ENCODE measurements at places on chromosomes 2 and 18.

DNA sequence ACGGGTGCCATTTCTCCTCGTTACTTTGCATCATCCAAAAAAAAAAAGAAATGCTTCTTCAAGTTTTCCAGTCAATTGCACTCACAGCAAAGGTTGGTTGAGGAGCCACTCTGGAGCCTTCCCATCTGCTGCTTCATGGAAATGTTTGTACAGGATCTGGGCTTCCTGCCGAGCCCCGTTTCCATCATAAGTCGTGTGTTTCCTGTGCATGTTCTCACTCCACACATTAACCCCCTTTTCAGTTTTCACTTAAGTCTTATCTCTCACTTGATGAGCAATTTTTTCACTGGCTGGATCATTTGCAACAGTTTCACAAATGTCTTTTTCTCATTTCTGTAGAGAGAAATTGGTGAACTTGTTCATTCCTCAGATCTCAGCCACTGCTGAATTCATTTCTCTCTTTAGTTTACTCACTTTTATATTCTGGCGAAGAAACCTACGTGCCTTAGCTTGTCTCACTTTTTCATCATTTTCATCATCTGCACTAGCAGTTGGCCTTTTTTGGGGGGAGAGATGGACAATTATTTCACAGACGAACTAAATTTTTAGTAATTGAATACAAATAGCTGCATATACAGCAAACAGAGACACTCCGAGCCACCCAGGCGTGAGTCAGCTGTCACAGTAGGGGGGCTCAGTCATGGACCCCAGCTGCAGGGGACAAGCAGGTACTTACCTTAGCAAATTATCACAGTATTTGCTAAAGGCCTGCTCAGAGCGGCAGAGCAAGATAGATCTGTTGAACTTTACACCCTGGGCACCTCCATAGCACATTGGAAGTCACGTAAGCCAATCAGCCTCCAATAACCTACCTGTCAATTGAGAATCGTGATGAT lies 750.8 kb upstream of the ID2 start:
- DNase-seq, result no peak

DNA sequence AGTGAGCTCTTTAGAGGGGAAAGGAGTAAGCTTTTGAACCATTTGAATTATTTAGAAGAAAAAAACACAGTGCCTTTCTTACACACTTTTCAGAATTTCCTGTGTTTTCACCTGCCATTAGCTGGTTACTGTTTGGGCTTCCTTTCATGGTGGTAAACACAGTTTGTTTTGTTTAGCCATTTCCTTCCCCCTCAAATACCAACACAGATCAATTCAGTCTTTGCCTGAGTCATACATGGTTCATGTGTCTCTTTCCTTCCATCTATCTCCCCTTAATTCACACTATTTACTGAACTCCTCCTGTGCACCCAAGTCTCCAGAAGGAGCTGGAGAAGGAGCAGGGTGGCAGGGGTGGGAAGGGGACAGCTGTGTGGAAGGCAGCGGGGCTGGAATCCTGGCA lies 45.0 kb downstream of the TCF7L1 start:
- DNase-seq, result no peak

- DNase-seq, result no peak
Measured at GRCh38 chr2:181814057-181814491, 77.5 kb upstream of the ITPRID2 start.

GRCh38 chr2:9744256-9745004 lies 98.8 kb upstream of the TAF1B start:
- no peak for DNase-seq

Data from K562 (cell line).